ENCODE measurements at places on chromosomes 16 and 17. TPM values are rescaled to one million over a fixed set of nuclear protein-coding genes. Genes with fewer than 3 reads are reported as not detected.
A peak's percentile ranks its signal among the peaks of the same experiment; 100 is the strongest.

RCVRN gene
- not detected for total RNA-seq

GRCh38 chr17:45791041-45791582, 7.0 kb downstream of the CRHR1 start:
- H3K36me3 ChIP-seq = no peaks in the 10 kb centered on the region
- H3K27ac ChIP-seq = no peak overlapping the region
- peaks cover 60% of the 10 kb centered on the region for H3K27me3 ChIP-seq
- DNase-seq = no peak
- no peak overlapping the region for H3K4me3 ChIP-seq
- H3K4me1 ChIP-seq = no peaks in the 10 kb centered on the region

DNA sequence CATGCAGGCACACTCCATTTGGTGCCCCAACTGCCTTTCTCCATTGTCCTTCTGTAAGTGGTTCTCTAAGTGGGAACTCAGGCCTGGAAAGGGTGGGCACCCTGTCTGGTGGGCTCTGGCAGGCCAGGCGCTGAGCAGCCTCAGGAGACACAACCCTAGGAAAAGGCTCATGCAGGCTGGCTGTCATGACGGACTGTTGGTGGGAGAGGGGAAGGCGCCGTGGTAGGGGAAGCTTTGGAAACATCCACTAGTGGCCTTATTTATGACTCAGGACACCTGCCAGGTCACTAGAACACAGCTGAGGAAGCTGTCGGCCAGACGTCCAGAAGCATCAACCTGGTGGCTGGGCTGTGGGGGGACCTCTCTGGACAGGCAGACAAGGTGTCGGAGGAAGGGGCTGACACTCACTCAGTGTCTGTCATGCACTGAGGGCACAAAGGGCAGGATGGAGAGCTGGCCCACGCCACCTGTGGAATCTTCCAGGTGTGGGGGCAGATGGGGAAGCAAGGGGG, 216.0 kb downstream of the SEC14L1 start:
- DNase-seq = peak; percentile 37
- H3K4me1 ChIP-seq = no peaks in the 10 kb centered on the region
- H3K27ac ChIP-seq = no peak overlapping the region
- H3K36me3 ChIP-seq = no peaks in the 10 kb centered on the region
- no peak overlapping the region for H3K4me3 ChIP-seq

DNA sequence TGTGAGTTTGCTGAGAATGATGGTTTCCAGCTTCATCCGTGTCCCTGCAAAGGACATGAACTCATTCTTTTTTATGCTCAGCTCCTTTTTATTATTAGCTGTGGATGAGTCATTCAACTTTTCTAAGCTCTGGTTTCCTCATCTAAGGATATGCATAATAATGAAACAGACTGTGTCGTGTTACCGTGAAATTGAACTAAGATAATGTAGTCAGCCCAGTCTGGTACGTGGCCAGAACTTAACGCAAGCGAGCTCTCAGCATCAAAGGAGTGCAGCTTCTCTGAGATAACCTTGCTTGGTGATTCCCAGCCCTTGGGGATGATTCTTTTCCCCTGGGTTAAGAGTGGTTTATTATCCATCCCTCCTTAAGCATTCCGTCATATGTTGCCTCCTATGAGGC, 454.3 kb upstream of the EEF2KMT start:
- no peaks in the 10 kb centered on the region for H3K27me3 ChIP-seq
- H3K36me3 ChIP-seq = no peaks in the 10 kb centered on the region
- H3K27ac ChIP-seq = no peak overlapping the region

TBC1D3C gene
- total RNA-seq = not detected

Measured in activated CD8-positive, alpha-beta memory T cell treated with anti-CD3 and anti-CD28 coated beads, Interleukin-2, amount 10 ng/mL, durations not matched to agents 7 days and 5 days (primary cell).